ENCODE measurements at places on chromosomes 7 and 10.

DNA sequence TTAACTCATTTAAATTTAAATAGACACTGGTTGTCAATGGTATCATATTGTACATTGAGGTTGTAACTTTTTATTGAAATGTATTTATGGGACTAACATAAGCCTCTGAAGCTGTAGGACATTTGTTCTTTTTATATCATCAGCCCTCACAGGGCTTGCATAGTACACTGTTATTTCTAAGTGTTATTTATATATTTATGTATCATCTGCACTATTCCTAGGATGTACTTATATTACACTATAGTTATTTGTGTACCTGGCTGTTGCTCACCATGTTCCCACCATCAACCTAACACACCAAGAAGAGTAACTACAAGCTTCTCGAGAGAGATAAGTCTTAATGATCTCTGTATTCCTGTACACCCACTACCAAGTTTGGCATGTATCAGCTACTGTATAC lies 224.7 kb downstream of the PPP1R3A start:
- no peak for DNase-seq

DNA sequence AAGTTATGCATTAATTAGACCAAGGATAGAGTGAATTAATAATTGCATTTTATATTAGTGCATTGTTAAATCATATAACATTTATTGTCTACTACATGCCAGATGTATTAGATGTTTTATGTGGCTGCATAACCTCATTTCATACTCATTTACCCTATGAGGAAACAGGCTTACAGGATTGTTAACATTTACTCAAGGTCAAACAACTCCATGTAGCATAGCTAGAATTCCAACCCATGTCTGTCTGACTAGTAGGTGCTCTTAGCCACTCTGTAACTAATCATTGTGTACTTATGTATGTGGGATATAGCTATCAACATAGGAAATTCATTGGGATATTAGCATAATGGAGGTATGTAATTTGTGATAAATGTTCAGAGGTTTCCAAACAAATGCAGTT lies 46.3 kb downstream of the PHYHIPL start:
- DNase-seq: no peak

- DNase-seq: no peak
These were observed 43.2 kb downstream of the SH2D4B start for GRCh38 chr10:80580638-80581468.

- DNase-seq: no peak
These were observed 64.4 kb downstream of the EGFR start for GRCh38 chr7:55083206-55083605.

GRCh38 chr7:31059551-31059950 lies 7.4 kb downstream of the ADCYAP1R1 start:
- no peak for DNase-seq

DNA sequence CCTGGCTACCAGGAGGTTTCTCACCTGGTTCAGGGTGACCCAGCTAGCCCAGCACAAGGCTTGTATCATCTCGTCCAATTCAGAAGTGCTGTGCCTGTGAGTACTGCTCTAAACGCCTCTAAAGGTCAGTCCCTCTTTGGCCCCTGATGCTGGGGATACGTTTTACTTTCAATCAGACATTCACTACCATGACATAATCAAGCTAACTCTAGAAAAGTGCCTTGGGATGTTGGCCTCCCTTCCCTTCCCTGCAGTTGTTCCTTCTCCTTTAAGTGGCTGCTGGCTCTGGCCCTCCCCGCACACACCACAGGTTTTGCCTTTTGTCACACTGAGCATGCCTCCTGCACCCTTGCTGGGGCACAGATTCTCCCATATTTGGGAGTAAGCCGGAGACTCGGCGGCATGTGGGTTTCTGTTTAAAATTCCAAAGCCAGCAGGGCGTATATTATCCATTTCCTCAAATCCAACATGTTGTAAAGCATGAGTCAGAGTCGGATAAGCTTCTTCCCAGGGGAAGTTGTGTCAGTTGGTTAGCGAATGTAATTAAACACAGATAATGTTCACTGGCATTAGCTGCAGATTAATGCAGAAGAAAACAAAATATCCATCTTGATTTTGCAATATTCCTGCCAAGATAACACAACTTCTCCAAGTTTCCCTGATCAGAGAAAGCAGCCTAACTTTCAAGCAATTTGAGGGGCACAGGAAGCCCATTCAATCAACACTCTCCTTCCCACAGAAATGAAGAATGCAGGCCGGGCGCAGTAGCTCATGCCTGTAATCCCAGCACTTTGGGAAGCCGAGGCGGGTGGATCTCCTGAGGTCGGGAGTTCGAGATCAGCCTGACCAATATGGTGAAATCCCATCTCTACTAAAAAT lies 31.8 kb upstream of the VCL start:
- DNase-seq: no peak

- DNase-seq: no peak
These were observed 11.6 kb downstream of the GNG11 start for GRCh38 chr7:93933156-93933555.

- no peak for DNase-seq
These were observed 49.2 kb downstream of the TACR2 start for GRCh38 chr10:69367469-69367868.

DNA sequence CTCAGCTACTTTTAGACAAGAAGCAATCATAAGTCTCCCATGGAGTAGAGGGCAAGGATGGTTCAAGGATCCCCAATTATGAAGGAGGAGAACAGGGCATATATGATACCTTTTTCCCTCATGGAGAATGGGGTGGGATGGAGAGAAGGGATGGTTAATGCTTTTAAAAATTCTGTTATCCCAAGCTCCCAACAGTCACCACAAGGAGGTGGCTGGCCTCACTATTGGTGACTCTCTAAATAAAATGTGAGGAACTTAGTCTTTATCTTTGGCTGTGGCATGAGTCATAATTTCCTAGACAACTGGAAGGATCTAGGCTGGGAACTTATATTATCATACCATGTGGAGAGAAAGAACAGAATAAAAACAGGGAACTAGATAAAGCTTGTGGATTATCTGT lies 297.0 kb downstream of the PHTF2 start:
- DNase-seq: no peak

DNA sequence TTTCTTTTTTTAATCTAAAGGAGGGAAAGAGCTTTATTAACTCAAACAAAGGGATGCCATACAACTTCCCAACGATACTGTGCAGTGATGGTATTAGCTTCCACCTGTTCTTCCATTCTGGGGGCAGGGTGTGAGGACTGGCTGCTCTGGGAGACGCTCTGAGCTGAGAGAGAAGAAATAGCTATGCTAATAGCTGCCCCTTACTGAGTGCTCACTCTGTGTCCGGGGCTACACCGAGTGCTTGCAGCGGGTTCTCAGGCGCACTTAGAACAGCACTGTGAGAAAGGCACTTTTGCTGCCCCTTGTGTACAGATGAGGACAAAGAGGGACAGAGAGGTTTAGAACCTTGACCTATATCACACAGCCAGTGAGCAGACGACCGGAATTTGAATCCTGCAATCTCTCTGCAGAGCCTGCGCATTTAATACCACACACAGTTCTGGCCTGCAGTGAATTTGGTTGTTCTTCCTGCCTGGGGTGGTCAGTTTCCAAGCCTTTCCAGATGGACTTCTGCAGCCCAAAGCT lies 142.2 kb downstream of the PLPP4 start:
- DNase-seq: no peak

DNA sequence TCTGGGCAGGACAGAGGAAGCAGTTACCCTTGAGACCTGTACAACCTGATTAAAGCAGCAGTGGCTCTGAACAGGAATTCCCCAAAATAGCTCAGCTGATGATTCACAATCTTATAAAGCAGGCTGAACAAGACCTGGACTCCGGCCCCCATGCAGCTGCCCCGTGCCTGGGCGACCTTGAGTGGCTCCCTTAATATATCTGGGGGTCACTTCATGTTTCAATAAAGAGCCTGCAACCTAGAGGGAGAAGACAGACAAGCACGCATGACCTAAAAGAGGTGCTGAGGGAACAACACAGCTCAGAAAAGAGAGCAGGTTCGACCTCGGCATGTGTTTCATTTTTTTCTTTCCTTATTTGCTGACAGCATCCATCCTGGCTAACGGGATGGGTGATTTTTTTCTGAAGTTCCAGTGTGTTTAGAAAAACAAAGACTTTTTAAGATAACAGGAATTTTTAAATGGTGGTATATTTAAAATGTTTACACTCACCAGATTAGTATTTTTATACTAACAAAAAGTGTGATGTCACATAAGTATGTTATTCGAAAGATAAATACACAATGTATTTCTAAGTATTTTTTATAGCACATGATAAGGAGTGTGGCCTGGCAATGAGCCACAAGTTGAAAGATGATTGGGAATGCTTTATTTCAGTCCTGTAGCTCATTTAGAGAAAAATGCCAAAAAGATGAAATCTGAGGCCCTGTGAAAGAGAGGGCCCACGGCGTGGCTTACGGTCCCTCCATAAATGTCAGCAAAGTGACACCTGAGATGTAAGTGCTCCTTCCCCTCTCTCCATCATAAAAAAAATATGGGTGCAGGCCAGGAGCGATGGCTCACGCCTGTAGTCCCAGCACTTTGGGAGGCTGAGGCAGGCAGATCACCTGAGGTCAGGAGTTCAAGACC lies 161.3 kb downstream of the SLIT1 start:
- no peak for DNase-seq
